Muscle of leg (tissue), 16 donors: ENCODE measurements at places on chromosomes 6 and 20. TPM values are rescaled to one million over a fixed set of nuclear protein-coding genes. Genes with fewer than 3 reads are reported as not detected.

Gene GJA10
- polyA plus RNA-seq, result not detected

Gene THEMIS
- polyA plus RNA-seq, result not detected

Gene EMILIN3
- 52.3 TPM for polyA plus RNA-seq

Gene POLR1H
- polyA plus RNA-seq, result 26.1 TPM

Gene ZBTB46
- polyA plus RNA-seq, result 18.9 TPM

Gene FAM217A
- polyA plus RNA-seq, result not detected

Gene MYH7B
- 87.0 TPM for polyA plus RNA-seq

Gene CTSZ
- polyA plus RNA-seq, result 78.5 TPM

Gene PSMB8
- 10.9 TPM for polyA plus RNA-seq

Gene LGSN
- polyA plus RNA-seq, result not detected

Gene PRDM13
- polyA plus RNA-seq, result not detected

Gene RAB44
- 0.10 TPM for polyA plus RNA-seq

Gene ARMH2
- polyA plus RNA-seq, result not detected

Gene NQO2
- polyA plus RNA-seq, result 21.3 TPM

Gene COL9A1
- 11.1 TPM for polyA plus RNA-seq

Gene OOEP
- not detected for polyA plus RNA-seq

Gene SRSF3
- polyA plus RNA-seq, result 336 TPM

Gene TAP1
- polyA plus RNA-seq, result 9.7 TPM

Gene CD83
- 10.1 TPM for polyA plus RNA-seq

Gene HUS1B
- 0.19 TPM for polyA plus RNA-seq

Gene ARFGEF2
- polyA plus RNA-seq, result 14.2 TPM

Gene PMEPA1
- 27.6 TPM for polyA plus RNA-seq

Gene PTGIS
- polyA plus RNA-seq, result 45.4 TPM

Gene IGF2R
- 129 TPM for polyA plus RNA-seq

Gene HDDC2
- 57.1 TPM for polyA plus RNA-seq

Gene ABHD16B
- not detected for polyA plus RNA-seq

Gene SUMO4
- polyA plus RNA-seq, result 0.34 TPM

Gene SLC22A1
- 0.53 TPM for polyA plus RNA-seq

Gene BMP2
- 6.2 TPM for polyA plus RNA-seq

Gene ORC3
- polyA plus RNA-seq, result 23.8 TPM

Gene PRSS16
- polyA plus RNA-seq, result 0.20 TPM

Gene RMND1
- polyA plus RNA-seq, result 18.1 TPM

Gene FBXL4
- 7.1 TPM for polyA plus RNA-seq

Gene HLA-DRA
- 25.0 TPM for polyA plus RNA-seq

Gene C20orf144
- polyA plus RNA-seq, result 0.10 TPM

Gene PPP1R14C
- 31.3 TPM for polyA plus RNA-seq

Gene PLCB4
- 4.3 TPM for polyA plus RNA-seq

Gene E2F1
- 12.5 TPM for polyA plus RNA-seq

Gene THBS2
- polyA plus RNA-seq, result 91.7 TPM

Gene ZNF311
- 2.6 TPM for polyA plus RNA-seq

Gene ATP6V1G2
- 5.6 TPM for polyA plus RNA-seq

Gene MYCT1
- 19.5 TPM for polyA plus RNA-seq

Gene ARFGEF3
- polyA plus RNA-seq, result 0.89 TPM

Gene ZBP1
- 0.04 TPM for polyA plus RNA-seq

Gene CST5
- polyA plus RNA-seq, result not detected

Gene CAP2
- polyA plus RNA-seq, result 148 TPM

Gene SYCP2
- 3.0 TPM for polyA plus RNA-seq

Gene MTFR2
- 1.6 TPM for polyA plus RNA-seq

Gene PSORS1C2
- polyA plus RNA-seq, result not detected
